Large intestine (tissue), 12 donors: ENCODE measurements at places on chromosomes 5 and 9.

DNA sequence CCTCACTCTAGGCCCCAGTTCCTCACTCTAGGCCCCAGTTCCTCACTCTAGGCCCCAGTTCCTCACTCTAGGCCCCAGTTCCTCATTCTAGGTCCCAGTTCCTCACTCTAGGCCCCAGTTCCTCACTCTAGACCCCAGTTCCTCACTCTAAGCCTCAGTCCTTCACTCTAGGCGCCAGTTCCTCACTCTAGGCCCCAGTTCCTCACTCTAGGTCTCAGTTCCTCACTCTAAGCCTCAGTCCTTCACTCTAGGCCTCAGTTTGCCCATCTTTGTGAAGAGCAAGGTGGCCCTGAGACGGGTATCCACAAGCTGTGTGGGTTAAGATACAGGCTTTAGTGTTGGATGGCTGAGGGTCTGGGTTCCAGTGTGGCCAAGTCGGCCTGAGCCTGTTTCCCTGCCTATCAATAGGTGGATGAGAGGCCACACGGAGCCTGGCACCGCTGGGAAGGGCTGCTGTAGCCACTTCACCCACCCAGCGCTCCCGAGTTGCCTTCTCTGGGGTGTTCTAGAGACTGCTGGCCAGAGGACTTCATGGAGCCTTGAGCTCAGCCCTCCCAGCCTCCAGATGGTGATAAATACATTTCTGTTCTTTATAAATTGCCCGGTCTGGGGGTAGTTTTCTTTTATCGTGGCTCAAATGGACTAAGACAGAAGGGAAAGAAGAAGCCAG is 150.2 kb downstream of the RXRA start:
- no peak for DNase-seq

- DNase-seq: no peak
Observed at GRCh38 chr5:130896636-130897035, 268.4 kb downstream of the HINT1 start.

GRCh38 chr5:167155387-167156005 is 1135.9 kb upstream of the WWC1 start:
- no peak for DNase-seq

DNA sequence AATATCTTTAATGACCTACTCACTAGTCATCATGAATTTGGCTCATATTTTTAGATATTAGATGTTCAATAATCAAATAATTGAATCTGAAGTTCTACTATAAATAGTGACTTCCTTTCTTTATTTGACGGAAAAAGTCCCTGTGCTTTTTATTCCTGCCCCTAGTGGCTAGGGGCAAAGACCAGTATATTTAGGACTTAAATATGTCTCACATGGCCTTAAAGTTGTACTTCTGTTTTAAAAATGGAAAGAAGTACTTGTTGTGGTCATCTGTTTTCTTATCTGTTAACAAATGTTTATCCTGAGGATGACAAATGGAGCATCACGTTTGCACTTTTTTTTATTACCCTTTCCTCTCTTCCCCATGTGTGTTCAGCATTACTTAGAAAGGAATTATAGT is 89.2 kb upstream of the GRHPR start:
- no peak for DNase-seq

- DNase-seq: no peak
Observed at GRCh38 chr5:9853309-9853708, 223.2 kb upstream of the TAS2R1 start.

GRCh38 chr5:60959156-60959555 is 14.2 kb downstream of the NDUFAF2 start:
- no peak for DNase-seq

- DNase-seq: no peak
Observed at GRCh38 chr5:17511775-17512325, 6.3 kb upstream of the TAF11L3 start.

DNA sequence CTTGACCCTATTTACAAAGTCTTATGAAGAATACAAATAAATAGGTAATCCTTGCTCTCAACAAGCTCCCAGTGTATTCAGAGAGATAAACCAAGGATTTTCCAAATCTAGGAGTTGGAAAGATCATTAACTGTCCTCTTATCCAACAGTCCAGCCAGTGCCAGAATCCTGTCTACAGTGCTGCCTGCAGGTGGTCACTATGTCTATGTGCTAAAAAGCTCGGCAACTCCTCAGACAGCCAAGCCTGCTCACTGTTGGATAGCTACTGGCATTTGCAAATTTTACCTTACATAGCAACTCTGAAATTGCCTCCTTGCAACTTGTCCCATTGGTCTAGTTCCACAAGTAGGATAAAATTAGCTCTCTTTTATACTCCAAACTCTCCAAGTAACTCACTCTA is 187.4 kb downstream of the DCP2 start:
- DNase-seq: no peak

DNA sequence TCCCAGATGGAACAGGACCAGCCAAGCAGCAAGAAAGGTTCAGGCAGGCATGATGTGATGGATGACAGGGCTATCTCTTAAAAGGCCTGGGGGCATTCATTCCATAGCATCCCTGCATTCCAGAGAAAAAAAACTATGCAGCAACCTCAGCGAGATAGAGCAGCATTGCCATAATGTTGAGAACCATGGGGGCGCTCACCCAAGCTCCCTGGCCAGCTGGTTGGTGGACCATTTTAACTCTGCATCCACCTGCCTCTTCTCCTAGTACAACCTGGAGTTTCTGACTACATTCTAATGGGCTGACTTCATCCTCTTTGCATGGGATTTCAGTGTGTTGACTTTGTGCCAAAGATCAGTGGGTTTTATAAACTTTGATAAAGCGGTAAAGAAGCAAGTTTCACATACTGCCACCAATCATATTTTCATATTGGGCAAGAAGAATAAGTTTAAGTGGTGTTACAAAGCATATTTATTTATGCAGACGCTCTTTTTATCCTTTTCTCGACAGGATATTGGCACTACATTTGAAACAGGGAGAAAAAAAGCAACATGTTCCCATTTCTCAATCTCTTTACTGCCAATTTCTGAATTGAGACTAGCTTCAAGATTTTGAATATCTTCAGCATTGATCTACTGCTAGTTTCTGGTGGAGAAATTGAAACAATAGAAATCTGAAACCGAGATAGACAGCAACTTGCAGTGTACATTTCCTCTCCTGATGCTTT is 378.3 kb upstream of the WWC1 start:
- no peak for DNase-seq

- DNase-seq: no peak
Observed at GRCh38 chr5:172452398-172453205, 1.7 kb downstream of the SH3PXD2B start.

DNA sequence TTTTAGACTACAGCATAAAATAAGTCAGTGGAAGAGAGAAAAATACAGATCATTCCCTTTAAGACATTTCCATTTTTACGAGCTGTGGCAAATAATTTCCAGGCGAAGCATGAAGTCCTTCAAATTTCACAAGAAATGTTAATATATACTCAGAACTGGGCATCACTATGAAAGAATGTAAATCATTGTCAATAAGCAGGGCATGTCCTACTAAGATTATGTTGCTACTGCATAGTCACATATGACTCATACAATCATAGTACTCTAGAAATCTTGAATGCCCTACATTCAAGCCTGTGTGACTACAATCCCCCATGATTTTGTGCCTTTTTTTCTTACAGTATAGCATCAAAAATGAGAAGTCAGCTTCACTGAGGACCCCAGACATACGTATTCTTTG is 485.2 kb upstream of the FTMT start:
- DNase-seq: no peak

GRCh38 chr9:90458485-90458884 is 184.1 kb downstream of the DIRAS2 start:
- DNase-seq: peak; percentile 79

DNA sequence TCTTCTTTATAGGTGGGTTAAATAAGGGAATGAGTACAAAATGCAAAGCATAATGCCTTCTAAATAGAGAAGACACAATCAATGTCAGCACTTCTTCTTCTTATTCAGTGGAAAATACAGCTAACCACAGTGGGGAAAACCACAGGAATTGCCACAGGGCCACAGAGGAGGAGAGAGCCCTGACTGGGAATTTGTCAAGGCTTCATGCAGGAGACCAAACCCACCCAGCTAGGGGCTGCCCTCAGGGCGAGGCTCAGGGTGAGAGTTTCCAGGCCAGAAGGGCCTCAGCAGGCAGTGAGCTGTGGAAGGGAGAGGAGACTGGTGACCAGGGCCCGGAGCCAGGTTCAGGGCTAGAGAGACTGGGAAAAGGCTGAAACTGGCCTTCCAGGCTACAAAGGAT is 279.1 kb downstream of the MSX2 start:
- DNase-seq: no peak

- peak; percentile 68 for DNase-seq
Observed at GRCh38 chr5:157855404-157855994, 3.4 kb downstream of the CLINT1 start.

- peak; percentile 61 for DNase-seq
Observed at GRCh38 chr5:157912621-157913325, 53.8 kb upstream of the CLINT1 start.

GRCh38 chr5:55308254-55308836 is 556 bp downstream of the MTREX start:
- DNase-seq: no peak

- DNase-seq: no peak
Observed at GRCh38 chr9:104876587-104876986, 51.4 kb downstream of the ABCA1 start.

GRCh38 chr5:139061856-139062255 is 136.3 kb downstream of the SIL1 start:
- DNase-seq: no peak

DNA sequence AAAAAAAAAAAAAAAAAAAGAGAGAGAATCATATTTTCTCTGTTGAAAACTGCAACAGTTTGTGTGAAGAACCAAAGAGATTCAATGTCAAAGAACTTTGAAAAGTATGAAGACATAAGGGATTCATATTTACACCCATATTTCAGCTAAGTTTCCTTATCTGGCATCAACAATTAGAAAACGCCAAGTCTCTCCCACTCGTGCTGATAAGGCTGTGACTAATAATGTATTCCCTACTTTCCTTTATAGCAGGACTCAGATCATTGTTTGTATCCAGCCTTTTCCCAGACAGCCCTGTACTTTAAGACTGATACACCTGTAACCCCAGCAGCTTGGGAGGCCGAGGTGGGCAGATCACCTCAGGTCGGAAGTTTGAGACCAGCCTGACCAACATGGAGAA is 54.1 kb upstream of the STK32A start:
- DNase-seq: no peak

GRCh38 chr5:164475339-164475977 is 970.0 kb downstream of the MAT2B start:
- no peak for DNase-seq

GRCh38 chr9:127313042-127313560 is 48.5 kb downstream of the GARNL3 start:
- DNase-seq: no peak

- DNase-seq: no peak
Observed at GRCh38 chr9:93670208-93671019, 94.0 kb downstream of the PHF2 start.

DNA sequence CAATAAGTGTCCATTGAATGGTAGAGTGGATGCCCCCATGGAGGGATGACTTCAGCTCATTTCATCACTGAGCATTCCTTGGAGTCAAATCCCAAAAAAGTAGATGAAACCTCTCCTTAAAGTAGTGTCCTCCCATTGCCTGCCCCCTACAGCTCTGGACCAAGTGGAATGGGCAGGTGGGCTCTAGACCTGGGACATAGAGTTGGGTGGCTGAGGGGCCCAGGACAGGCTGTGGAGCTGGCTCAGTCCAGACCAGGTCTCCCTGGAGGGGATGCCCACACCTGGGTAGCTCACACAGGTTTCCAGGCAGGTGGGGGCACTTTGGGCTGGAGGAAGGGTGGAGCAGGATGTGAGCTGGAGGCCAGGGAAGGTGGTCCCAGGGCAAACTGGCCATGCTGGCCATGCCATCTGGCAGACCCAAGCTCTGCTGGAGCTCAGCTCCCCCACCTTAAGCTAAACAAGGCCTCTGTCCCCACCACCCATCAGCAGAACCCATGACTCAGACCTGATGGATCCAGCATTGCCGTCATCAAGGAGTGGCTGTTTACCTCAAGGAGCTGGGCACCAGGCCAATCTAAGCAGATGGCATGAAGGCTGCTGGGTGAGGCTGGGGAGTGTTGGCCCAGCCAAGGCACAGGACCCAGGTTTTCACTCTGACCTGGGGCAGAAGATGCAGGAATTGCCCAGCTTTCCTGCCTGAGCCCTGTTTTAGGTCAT is 6.2 kb upstream of the SPINK4 start:
- peak; percentile 66 for DNase-seq

DNA sequence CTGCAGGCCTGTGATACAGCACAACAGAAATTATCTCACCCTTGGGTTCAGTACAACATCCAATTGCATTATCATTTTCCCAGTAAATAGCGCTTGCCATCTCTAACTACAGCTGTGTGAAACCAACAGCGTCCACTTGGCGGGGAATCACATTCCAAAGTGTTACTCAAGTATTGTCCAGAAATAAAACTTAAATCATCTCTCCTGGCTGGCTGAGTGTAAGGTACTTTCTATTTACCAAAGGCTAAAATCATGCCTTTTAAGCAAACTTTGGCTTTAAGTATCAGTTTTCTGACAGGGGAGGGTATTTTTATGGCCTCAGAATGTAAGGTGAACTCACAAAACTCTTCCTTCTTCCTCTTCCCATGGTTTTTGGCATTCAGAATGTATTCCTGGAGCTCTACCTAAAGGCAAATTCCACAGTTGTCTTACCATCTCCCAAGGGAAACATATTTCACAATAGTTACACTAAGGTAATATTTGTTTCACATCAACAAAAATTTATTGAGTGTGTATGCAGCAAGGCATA is 205.6 kb upstream of the MPDZ start:
- no peak for DNase-seq

GRCh38 chr9:130327070-130327780 is 61.7 kb downstream of the HMCN2 start:
- no peak for DNase-seq

DNA sequence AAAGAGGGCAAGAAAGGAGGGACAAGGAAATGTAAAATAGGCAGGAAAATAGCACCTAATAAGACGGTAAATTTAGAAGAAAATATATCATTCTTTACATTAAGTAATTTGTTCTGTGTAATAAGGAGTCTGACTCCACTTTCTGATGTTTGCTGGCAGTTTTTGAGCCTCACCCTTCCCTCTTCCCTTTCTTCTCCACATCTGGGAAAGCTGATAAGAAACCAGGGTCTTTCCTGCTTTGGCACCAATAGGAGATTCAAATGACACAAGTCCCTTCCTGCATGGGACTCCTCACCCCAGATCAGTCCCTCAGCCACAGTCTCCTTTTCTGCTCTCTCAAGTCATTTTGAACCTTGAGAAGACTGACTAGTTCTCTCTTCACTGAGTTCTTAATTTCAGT is 31.2 kb upstream of the LECT2 start:
- DNase-seq: no peak
